ENCODE measurements at places on chromosomes 5 and 9.

DNA sequence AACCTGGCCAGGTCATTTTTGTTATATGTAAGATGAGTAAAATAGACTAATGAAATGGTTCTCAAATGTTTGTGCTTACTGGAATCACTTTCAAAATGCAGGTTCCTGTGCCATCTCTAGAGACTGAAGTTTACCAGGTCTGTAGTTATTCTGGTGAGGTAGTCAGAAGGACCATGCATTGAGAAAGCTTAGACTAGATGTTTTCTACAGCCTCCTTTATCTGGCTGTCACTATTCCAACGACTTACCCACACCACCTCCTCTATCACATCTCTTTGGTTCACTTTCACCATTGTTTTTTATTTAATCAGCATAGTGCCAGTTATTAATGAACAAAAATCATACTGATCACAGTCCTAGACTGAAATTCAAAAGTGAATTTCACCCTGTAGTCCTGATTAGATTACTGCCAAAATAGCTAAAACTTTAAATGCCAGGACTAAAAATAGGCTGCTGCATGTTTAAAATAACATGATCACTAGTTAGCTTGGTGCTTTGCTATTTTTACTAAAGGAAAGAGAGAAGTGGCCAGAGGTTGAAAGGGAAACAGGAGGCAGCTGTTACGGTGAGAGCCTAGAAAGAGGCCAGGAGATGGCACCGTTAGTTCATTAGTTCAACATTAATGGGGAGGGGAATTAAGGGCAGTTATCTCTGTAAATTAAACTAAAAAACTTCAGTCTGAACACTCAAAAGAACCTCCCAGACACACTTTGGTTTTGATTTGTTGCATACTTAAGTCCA lies 13.9 kb upstream of the FNIP1 start:
- no peak for DNase-seq

DNA sequence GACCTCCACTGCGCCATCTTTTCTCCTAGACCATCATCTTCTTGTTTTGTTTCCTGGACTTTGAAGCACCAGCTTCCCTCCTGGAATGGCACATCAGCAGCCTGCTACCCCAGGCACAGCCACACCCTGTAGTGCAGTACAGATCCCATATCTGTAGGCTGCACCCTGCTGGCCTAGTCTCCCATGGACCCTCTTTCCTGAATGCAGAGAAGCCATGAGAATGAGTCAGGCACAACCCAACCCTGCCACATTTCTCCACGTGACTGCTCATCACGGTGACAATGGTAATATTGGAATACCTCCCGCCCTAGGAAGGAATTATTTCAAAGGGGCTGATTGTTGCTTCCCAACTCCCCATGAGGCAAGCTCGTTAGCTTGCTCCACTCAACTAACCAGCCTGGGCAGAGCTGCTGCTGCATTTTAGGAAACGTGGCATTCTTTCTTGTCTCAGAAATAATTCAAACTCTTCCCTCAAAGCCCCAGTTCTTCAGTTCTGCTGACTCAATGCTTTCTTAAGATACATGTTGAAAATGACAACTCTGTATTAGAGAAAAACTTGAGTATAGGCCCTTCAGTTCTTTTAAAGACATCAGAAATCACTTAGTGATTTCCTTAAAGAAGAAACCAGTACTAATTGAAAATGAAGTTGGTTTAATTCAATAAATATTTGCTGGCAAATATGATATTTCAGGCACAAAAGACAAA lies 328.1 kb downstream of the MLLT3 start:
- no peak for DNase-seq

DNA sequence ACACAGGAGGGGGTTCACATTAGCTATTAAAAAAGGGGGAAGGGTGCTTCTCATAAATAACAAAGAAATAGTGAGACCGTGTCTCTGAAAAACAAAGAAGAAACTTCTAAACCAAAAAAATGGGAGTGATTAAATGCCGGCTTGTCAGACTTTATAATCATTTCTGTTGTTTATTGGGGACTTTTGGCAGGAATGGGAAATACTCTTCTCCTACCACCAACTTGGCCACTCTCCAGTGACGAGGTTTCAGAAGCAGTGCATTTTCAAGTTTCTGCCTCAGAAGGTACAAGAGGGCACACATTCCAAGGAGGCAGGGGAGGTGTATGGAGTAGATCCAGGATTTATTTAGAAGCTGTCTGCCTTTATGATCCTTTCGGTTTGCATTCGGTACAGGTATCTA lies 46.2 kb downstream of the LIX1 start:
- DNase-seq: no peak

GRCh38 chr9:130110166-130110565 lies 56.5 kb downstream of the GPR107 start:
- no peak for DNase-seq

DNA sequence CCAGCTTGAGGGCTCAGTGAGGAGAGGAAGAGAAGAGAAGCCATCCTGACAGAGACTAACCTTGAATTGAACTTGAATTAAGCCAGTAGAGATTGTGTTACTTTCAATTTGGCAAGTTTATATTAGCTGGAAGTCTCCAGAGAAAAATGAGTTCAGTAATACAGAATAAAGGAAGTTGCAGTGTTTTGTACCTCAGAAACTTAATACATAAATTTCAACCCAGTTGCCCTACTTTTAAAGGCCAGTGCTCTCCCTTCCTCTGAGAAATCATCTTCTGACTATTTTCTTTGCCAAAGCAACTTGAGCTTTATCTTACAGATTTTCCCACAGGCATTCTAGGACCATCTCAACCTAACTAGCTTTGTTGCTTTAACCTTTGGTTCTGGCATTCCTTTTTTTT lies 231.0 kb upstream of the GAS1 start:
- DNase-seq: no peak

- no peak for DNase-seq
Observed at GRCh38 chr5:38463634-38464521, 92.6 kb downstream of the LIFR start.

DNA sequence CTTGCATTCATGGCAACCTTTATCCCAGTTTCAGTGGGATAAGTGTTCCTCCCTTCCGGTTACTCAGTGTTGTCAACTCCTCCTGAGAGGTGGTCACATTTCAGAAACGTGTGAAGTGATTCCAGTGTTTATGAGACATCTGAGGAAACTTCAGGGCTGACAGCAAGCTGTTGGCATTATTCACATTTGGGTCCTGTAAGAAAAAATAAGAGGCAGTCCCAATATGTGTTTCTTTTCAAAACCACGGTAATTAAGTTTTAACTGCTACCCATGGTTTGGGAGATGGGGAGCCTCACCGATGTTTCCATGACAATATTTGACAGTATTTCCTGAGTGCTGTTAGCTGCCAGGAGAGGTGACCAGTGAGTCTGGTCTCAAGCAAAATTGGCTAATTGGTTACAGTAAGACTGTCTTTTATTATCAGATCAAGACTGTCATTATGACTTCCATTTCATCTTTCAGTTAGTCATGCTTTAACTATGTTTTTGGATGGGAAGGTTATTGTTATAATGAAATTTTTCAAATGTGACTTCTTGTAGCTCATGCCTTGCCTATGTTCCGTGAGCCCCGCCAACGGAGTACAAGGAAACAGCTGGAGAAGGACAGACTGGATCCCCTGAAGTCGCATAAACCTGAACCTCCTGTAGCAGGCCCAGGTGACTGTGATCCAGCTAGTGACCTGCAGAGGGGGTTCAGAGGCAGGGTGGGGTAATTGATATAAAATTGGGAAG lies 115.3 kb downstream of the GDNF start:
- DNase-seq: no peak

DNA sequence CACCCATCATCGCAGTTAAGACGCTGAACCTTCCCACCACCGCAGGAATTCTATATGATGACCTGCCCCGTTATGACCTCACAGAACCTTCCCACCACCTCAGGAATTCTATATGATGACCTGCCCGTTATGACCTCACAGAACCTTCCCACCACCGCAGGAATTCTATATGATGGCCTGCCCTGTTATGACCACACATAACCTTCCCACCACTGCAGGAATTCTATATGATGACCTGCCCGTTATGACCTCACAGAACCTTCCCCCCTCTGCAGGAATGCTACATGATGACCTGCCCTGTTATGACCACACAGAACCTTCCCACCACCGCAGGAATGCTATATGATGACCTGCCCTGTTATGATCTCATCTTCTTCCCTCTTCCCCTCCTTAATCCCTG lies 64.3 kb downstream of the IRX1 start:
- no peak for DNase-seq

- DNase-seq: no peak
Observed at GRCh38 chr5:135449644-135450043, 2.5 kb upstream of the DCANP1 start.

GRCh38 chr9:6938447-6938846 lies 180.7 kb downstream of the KDM4C start:
- DNase-seq: no peak

- no peak for DNase-seq
Observed at GRCh38 chr9:27749838-27750237, 176.6 kb upstream of the C9orf72 start.

GRCh38 chr9:95606489-95607350 lies 89.9 kb upstream of the PTCH1 start:
- DNase-seq: no peak

DNA sequence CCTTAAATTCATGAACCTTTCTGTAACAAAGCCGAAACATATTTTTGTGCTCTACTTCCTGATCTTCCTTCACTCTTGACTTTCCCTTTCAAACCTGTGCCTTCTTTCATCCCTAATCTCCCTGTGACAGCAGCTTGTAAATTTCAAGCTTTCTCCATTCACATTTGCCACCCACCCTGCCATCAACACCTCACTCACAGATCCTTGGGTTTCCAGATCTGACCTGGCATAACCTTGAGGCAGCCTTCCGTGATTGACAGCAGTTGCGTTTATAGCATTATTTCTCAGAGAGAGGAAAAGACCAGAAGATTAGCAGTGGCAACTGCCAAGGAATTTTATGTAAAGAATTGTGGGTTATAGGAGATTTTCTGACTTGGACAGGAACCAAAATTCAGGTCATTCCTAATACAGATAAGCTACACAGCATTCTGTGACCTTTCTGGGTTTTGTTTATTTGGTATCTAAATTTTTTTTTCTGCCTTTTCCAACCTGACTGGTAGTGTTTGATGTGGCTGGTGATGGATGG lies 260.0 kb downstream of the NR2F1-AS1 start:
- no peak for DNase-seq

GRCh38 chr5:90365328-90365727 lies 44.2 kb downstream of the CETN3 start:
- no peak for DNase-seq

GRCh38 chr9:16542290-16542689 lies 328.2 kb downstream of the BNC2 start:
- DNase-seq: no peak

GRCh38 chr9:136399176-136400037 lies 563 bp downstream of the SNAPC4 start:
- DNase-seq: no peak

- no peak for DNase-seq
Observed at GRCh38 chr5:33275391-33275790, 165.4 kb upstream of the TARS1 start.

DNA sequence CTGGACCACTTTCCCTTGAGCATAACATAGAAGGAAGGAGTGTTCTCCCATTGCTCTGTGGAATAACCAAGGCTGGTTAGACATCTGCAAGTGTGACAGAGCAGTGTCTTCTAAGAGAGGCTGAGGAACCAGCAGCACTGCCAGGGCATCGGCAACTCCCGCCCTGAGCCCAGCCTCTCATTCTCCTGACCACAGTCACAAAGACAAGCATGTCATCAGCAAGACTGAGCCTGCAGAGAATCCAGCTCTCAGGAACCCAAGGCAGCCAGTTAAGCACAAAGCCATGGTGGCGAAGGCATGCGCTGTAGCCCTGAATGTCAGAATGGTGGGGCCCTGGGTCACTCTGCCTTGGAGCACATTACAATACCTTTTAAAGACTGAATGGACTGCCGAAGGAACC lies 253.9 kb downstream of the AGTPBP1 start:
- DNase-seq: no peak

DNA sequence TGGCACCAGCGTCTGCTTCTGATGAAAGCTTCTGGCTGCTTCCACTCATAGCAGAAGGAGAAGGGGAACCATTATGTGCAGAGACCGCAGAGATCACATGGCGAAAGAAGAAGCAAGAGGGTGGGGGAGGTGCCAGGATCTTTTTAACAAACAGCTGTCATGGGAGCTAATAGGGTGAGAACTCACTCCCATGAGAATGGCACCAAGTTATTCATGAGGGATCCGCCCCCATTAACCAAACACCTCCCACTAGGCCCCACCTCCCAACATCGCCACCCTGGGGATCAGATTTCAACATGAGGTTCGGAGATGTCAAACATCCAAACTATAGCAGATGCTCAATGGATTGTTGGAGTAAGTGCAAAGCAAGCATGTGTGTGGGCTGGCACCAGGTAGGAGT lies 125.8 kb upstream of the SLIT3 start:
- no peak for DNase-seq

- DNase-seq: no peak
Observed at GRCh38 chr9:133606708-133607025, 2.5 kb downstream of the FAM163B start.

- DNase-seq: no peak
Observed at GRCh38 chr9:38706493-38706892, 13.4 kb downstream of the FAM240B start.

GRCh38 chr9:18623221-18624079 lies 149.5 kb downstream of the ADAMTSL1 start:
- DNase-seq: no peak

DNA sequence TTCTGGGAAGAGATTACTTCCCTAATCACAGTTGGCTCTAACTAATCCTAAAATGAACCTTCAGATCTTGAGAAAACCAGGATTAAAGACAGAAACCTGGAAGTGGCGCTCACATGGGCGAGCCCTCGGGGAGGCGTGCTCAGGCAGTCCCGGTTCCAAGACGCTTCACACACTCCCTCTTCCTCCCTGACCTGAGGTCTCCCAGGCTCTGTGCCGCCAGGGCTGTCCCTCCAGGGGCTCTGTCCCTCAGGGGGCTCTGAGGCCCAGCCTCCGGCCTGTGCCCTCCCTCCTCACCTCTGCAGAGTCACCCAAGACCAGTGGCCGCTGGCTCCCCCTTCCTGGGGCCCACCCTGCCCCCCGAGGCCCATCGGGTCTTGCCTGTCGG lies 10.2 kb downstream of the SLC9A3 start:
- DNase-seq: no peak

DNA sequence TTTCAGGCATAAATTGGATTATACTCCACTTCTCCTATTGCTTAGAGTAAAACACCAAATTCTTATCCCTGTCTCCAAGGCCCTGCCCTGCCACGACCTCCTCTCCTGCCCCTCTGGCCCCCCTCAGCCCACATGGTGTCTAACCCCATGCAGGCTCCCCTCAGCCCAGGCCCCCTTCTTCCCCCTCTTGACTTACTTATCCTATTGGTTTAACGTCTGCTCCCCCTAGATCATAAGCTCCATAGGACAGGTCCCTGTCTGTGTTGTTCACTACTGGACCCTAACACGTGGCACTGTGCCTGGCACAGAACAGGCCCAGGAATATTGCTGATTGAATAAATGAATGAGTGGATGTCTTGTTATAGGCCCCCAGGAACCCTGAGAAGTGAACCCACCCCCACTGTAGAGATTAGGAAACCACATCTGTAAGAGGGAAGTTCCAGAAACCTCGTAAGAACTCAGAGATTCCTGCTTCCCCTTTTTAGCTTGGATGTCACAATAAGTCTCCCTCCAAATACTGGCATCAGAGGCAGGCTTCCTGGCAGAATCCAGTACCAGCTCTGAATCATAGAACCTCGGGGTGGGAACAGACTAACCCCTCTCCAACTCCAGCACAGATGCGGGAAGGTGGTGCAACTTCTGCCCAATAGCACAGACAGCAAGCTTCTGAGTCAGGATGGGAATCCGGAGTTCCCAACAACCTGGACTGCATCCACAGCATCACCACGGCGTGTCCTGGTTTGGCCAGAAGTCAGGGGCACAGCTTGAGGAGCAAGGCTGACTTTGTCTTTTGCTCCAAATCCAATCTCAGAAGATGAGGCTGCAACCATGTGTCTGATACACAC lies 31.5 kb downstream of the HRH2 start:
- DNase-seq: no peak

All from stimulated activated CD4-positive, alpha-beta T cell treated with anti-CD3 and anti-CD28 coated beads, TNF-alpha, amount 100 ng/mL, for 4 hours (primary cell).